Omental fat pad (tissue), 4 donors: ENCODE measurements at places on chromosomes 6 and 20. TPM values are rescaled to one million over a fixed set of nuclear protein-coding genes. Genes with fewer than 3 reads are reported as not detected.

- no peak for DNase-seq
These were observed 2.6 kb downstream of the GJA1 start for GRCh38 chr6:121437851-121438651.

DNA sequence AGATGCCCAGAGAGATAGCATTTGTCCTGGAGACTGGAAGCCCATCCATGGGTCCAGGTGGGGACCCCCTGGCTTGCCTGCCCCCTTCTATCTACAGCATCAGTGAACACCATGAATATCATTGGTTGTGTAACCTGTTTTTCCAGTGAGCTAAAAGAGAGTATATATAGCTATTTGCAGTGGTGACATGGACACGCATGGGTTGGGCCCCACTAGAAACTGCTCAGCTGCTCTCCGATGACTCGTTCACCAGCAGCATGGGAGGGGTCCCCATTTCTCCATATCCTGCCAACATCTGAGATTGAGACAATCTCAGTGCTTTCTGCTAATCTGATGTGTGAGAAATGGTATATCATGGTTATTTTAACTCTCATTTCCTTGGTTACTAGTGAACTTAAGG, 4.0 kb upstream of the ZC3H12D start:
- DNase-seq: no peak

DNA sequence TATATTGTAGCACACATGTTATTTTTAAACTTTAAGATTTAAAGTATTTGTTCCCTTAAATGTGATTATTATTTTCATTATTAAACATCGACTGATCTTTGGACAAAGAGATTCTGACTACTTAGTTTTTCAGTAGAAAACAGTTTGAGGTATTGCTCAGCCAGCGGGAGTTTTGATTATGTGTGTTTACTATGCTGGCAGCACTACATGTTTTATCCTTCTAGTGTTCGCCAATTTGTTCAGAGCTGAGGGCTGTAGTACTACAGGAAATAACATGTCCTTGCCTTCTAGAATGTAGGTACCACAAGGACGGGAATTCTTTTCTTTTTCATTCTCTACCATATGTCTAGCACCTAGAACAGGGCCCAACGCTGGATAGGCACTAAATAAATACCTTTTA, 11.1 kb upstream of the LCA5 start:
- no peak for DNase-seq

- no peak for DNase-seq
These were observed 235.3 kb downstream of the BTBD3 start for GRCh38 chr20:12152996-12153395.

GRCh38 chr6:16129623-16130401, 926 bp downstream of the MYLIP start:
- no peak for DNase-seq

DNA sequence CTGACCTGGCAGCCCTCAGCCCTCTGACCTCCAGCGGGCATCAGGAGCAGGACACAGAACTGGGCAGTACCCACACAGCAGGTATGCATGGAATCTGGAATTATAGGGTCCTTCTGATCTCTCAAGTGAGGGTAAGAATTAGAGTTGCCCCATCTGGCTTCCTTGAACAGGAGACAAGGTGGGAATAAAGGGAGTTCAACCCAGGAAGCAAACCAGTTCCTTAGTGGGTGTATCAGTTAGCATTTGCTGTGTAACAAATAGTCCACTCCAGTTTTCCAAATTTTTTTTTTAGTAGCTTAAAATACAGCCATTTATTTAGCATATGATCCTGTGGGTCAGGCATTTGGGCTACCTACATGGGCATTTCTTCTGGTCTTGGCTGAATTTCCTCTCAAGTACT, 15.7 kb downstream of the MAVS start:
- DNase-seq: no peak

- DNase-seq: no peak
These were observed 29.9 kb upstream of the HMGA1 start for GRCh38 chr6:34206726-34207125.

DNA sequence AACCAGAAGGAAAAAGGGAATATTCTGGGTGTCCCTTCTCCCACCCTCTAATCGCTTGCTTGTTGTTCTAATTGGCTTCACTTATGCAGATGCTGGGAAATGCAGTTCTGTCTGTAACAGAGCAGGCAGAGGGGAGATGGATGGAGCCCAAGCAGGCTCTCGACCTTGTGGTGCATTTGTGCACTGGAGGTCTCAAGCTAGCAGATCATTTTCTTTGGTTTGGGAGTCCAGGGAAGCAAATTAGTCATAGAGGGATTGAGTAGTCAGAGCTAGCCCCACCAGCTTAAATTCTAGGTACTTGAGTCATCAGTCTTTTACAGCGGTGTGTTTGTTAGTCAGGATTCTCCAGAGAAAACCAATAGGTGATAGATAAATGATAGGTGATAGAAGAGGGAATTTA, 234.7 kb upstream of the ECI2 start:
- no peak for DNase-seq

DNA sequence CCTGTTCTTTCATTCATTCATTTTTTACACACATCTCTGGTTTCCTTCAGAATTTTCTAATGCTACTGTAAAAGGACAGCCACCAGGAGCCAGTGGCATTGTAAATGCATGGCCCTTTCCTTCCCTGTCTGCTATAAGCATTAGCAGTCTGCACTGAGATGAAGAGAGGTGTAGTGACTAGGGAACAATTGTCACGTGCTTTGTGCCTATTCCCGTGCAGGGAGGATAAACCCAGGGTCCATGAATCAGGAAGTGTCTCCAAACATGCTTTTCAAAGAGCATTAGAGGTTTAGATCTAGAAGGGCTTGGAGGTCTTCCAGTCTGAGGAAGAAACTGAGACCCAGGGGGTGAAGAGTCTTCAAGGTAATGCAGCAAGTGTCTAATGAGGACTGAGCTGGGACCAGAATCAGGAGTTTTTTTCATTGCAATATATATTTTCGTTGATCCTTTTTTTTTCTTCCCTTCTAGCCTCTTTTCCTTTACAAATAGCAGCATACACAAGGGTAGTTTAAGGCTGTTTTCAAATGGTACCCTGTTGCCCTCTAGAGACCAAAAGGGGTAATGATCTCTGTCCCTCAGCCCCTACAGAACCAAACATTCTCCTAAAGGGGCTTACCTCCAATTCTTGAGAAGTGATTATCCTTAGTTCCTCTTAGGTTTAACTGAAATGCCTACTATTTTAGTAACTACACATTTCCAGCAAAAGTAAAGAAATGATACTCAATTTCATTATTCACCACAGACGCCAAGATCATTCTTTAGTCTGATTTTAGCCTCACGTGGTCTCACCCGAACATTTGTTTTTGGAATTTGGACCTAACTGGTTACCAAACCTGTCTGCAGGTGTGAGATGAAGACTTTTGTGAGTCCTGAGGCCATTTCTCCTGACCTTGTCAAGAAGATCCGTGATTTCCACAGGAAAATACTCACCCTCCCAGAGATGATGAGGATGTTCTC, 6.6 kb downstream of the TRIM15 start:
- no peak for DNase-seq

Gene DBNDD2
- total RNA-seq: 20.7 TPM

Gene VGLL2
- not detected for total RNA-seq

Gene HLA-DMB
- 79.6 TPM for total RNA-seq
